ENCODE measurements at places on chromosomes 7 and 10.

DNA sequence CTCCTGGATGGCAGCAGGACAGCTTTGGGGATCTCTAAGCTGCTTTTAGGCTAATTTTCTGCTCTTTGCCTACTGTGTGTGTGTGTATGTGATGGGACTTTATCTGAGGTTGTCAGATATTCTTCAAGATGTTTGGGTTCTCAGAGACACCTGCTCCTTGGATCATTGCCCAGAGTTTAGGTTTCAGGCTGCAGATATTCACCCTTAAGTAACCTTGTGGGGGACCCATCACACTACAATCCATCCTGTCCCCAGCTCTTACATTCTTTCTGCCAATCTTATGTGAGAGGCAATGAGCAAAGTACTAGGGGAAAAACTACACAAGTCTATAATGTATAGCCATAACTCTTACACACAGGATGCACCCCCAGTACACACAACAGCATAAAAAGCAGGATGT lies 263.0 kb upstream of the ZWINT start:
- no peak for DNase-seq

- peak; percentile 79 for DNase-seq
Measured at GRCh38 chr10:100749309-100750217, 4.2 kb downstream of the PAX2 start.

DNA sequence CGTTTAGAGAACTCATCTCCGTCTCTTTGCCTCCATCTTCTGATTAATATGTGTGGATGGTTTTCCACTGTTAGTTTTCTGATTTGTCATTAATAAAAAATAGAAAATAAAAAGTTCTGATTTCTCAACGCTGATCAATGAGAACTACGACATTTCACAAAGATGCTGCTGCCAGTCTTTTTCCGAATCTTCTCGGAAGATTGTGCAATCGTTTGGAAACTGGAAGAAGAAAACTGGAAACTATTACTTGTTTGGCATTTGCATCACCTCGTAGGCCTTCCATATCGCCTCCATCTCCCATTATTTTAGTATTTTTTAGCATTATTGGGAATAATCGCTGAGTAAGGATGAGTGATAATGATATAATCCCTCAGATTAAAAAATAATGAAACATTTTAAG lies 123.2 kb upstream of the KLF6 start:
- no peak for DNase-seq

DNA sequence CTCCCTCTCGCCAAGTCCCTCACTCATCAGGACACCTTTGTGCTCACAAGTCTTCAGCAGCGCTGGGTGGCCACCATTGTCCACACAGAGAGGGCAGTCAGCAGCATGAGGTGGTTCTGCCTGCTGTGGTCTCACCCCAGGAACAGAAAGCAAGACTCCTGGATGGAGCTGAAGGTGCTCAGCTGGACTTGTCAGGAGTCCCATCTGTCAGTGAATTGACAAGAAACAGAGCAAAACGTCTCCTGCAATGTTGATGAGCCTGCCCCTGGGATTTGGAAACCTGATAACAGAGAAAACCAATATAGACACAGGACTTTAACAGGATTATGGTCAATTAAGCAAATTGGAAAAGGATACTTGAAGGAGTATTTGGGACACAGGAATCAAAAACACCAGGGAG lies 122.2 kb upstream of the PRSS58 start:
- no peak for DNase-seq
